ENCODE measurements at places on chromosomes 3 and 15.

DNA sequence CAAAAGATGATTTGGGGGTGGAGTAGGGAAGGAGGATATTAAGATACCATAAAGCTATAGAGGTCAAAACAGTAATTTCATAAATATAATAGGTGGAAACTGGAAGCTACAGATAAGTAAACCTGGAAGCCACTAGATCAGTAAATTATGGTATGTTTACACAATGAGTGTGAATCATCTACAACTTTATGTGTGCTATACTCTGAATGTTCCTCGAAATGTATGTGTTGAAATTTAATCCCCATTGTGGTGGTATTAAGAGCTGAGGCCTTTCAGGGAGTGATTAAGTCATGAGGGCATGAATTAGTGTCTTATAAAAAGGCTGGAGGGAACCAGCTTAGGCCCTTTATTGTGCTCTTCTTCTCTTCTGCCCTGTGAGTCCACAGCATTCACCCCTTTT lies 25.2 kb downstream of the EOMES start:
- DNase-seq: peak; percentile 31

DNA sequence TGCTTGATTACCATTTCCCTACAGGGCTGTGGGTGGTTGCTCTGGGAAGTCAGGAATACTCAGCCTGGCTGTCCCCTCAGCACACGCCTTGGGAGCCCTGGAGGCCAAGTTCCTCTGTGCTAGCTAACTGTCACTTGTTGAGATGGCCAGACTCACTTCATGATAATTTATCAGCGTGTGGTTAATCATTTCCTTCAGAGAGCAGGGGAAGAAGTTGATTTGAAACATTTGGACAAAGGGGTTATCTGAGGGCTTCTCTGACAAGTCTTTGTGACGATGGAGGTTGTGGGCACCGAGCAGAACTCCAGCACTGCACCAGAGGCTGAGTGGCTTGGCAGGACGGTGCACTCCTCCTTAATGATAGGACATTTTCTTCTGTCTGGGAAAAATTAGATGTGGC lies 61.9 kb downstream of the WHAMM start:
- DNase-seq: no peak

- no peak for DNase-seq
Measured at GRCh38 chr3:99681512-99681911, 43.1 kb downstream of the COL8A1 start.

GRCh38 chr15:83855956-83856355 lies 202.0 kb downstream of the ADAMTSL3 start:
- no peak for DNase-seq

GRCh38 chr15:58229297-58229768 lies 91.2 kb downstream of the AQP9 start:
- DNase-seq: peak; percentile 48

- peak; percentile 71 for DNase-seq
Measured at GRCh38 chr3:156217674-156218352, 97.4 kb downstream of the KCNAB1 start.

GRCh38 chr3:112557976-112558375 lies 3.8 kb downstream of the ATG3 start:
- DNase-seq: no peak

GRCh38 chr3:183554377-183554776 lies 1.1 kb downstream of the KLHL6 start:
- no peak for DNase-seq

- DNase-seq: no peak
Measured at GRCh38 chr3:153275514-153275913, 113.5 kb downstream of the RAP2B start.

- no peak for DNase-seq
Measured at GRCh38 chr3:186142393-186142932, 33.6 kb upstream of the ETV5 start.

DNA sequence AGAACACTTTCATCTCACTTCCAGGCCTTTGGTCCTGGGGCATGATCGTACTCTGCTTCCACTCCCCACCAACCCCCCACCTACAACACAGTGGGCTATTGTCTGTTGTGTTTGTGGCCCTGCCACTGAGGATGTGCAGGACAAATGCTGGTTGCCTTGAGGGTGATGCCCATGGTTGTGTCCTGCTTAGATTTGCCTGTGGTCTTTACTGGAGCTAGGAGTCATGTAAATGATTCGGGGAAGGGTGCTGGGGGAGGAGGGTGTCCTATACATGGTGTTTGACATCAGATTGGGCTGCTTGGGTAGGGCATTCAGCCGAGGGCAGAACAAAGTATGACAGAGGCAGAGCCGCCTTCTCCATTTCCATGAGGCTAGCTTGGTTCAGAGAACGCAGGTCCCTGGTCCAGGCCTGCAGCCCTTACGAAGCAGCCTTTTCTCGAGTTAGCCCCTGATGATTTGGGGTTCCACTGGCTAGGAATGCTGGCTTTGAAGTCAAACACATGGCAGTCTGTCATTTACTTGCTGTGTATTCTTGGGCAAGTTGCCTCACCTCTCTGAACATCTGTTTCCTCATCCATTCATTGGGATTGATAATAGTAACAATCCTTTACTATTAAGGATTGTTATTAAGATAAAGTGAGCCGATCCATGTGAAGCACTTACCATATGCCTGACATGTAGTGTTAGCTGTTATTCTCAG lies 6.9 kb downstream of the CORO2B start:
- no peak for DNase-seq

GRCh38 chr15:62782071-62782841 lies 260.3 kb upstream of the TPM1 start:
- DNase-seq: peak; percentile 95

- DNase-seq: no peak
Measured at GRCh38 chr3:185789891-185790830, 34.7 kb downstream of the IGF2BP2 start.

GRCh38 chr15:27238209-27238608 lies 267.2 kb downstream of the GABRG3 start:
- DNase-seq: no peak

GRCh38 chr15:41994171-41994650 lies 21.9 kb upstream of the EHD4 start:
- DNase-seq: no peak

DNA sequence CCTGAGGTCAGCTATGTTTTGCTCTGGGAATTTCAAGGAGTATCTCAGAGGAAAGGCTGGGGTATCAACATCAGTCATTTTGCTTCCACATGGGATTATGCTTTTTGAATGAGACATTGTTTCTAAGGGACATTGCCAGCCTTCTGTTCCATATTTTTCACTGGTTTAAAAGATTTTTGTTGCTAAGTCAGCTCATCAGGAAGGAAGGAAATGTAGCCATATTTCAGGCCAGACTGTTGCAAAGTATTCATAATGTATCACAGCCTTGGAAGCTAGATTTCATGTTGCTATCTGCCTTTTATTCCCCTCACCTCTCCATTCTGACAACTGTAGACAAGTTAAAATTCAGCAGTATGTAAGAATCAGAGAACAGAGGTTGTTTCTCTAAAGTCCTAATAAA lies 61.0 kb upstream of the CHRM5 start:
- DNase-seq: no peak

- no peak for DNase-seq
Measured at GRCh38 chr3:127112796-127113570, 79.9 kb upstream of the PRR23E start.

DNA sequence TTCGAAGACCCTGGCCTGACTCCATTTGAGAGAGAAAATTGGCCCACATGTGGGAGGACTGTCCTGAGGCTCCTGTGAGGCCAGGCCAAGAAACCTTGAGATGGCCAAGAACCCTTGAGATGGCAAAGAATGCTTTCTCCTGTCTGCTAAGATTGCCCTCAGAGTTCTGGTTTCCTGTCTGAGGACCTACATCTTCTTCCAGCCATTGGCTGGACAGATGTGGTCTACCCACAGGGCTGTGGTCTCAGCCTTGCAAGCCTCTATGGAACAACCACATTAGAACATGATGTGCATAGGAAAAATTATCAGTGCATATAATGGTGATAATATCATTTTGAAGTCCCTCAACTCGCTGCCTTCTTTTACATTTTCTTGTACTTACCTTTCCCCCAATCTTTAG lies 10.8 kb upstream of the RASA2 start:
- DNase-seq: no peak

DNA sequence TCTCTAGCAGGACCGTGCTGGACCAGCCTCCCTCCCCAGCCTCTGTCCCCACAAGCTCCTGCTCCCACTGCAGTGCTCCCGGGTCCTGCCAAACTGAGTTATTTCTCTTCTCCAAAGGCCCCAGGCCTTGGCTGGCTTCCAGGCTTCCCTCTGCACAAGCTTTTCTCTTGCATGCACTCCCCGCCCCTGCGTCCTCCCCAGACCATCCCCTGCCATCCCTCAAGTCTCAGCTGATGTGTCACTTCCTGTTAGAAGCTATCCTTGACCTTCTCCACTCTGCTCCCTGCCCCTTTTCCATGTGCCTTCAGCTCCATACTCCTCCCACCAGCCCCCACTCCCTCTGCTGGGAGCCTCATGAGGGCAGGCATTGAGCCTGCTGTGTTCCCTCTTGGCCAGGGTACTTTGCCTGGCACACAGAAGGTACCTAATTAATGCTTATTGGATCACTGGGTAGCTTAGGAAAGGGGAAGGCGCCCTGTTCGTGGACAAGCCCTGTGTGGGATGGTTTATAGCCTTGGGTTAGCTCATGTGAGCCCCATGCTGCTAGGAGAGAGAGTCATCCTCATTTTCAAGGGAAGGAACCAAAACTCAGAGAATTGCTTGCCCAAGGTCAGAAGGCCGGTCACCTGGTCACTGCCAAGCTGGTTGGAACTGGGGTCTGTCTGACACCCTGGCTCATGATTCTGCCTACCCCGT lies 56.4 kb downstream of the FEM1B start:
- peak; percentile 93 for DNase-seq

DNA sequence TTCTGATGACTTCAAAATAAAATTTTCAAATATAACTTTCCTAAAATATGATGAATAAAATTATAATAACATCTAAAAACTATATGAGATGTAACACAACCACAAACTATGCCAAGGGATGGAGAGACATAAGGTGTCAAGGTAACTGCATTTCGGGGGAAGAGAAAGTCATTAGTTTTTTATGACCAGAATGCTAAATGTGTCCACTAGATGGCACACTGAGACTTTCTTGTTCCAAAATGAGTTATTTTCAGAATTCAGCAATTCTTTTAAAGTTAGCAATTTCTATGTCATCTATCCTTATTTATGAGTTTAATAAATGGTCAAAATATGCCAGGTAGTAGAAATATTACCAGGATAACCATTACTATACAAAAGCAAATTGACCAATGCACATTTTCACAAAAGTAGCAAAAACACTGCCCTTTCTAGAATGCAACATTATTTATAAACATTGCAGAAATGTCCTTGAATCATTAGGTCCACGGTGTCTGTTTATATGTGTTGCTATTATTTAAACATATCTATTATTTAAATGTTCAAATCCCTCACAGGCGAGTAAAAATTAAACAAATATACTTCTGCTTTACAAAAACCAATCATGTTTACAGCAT lies 374.2 kb downstream of the PLCL2 start:
- peak; percentile 49 for DNase-seq

GRCh38 chr3:196599734-196600128 lies 31.3 kb downstream of the FBXO45 start:
- no peak for DNase-seq

GRCh38 chr3:52174896-52175295 lies 20.7 kb upstream of the POC1A start:
- no peak for DNase-seq

GRCh38 chr15:36218991-36219390 lies 360.4 kb upstream of the CDIN1 start:
- no peak for DNase-seq

DNA sequence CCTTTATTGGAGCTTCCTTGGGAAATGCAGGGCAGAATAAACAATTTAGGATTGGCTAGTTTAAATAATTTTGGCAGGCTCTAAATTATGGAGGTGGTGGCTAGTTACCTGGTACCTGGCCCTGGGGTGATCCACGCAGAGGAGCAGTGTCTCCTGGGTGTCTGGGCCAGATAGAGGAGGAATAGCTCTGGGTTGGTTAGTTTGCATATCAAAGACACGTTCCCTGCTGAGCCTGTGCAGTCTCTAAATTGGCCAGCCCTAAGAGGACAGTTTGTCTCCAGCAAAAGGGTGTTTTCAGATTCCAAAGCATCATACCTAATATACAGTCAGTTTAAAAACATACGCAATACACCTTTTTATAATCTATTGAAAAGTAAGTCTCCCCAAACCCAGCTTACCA lies 333.3 kb upstream of the TPM1 start:
- no peak for DNase-seq

GRCh38 chr15:88073391-88073691 lies 183.2 kb downstream of the NTRK3 start:
- no peak for DNase-seq

- DNase-seq: no peak
Measured at GRCh38 chr3:153928851-153929250, 192.3 kb upstream of the ARHGEF26 start.

DNA sequence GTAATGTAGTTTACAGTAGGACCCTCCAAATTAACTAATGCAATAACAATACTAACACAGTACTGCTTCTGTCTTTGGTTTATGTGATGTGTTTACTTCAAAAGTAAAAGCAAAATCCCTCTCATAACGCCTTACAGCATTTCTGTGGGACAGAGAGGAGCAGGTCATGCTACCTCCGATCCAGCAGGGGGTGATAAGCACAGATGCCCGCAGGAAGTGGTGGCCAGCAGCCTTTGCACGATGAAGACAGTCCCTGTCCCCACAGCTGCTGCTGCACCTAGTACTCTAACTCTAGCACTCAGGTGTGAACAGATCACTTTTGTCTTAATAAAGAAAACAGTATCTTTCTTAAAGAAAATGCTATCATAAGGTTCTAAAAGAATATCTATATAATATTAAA lies 38.3 kb downstream of the ANO10 start:
- DNase-seq: peak; percentile 2

DNA sequence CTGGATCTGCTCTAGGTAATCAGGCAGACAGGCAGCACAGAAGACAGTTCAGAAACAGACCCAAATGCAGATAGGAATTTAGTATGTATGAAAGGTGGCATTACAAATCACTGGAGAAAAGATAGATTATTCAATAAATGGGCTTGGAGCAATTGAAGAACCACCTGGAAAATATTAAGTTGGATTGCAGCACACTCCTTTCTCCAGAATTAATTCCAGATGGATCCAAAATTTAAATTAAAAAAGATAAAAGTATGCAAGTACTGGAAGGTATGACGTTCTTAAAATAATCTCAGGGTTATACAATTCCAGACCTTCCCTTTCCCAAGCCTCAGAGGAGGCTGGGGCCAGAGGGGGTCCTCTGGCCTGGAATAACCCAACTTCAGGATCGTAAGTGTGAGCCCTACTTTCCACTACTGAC lies 32.5 kb downstream of the HRH1 start:
- peak; percentile 70 for DNase-seq

- peak; percentile 18 for DNase-seq
Measured at GRCh38 chr3:107794664-107795443, 272.1 kb downstream of the BBX start.

DNA sequence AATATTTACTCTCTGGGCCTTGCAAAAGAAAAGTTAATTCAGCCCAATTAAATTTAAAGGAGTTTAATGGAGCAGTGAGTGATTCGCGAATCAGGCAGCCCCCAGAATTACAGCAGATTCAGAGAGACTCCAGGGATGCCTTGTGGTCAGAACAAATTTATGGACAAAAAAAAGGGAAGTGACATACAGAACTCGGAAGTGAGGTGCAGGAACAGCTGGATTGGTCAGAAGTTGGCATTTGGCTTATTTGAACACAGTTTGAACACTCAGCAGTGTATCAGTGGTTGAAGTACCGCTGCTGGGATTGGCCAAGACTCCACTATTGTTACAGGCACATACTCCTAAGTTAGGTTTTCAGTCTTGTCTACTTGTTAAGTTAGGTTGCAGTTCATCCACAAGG lies 145.0 kb upstream of the GAP43 start:
- peak; percentile 2 for DNase-seq
